SK-N-DZ (cell line): ENCODE measurements at places on chromosomes 3 and 15.

DNA sequence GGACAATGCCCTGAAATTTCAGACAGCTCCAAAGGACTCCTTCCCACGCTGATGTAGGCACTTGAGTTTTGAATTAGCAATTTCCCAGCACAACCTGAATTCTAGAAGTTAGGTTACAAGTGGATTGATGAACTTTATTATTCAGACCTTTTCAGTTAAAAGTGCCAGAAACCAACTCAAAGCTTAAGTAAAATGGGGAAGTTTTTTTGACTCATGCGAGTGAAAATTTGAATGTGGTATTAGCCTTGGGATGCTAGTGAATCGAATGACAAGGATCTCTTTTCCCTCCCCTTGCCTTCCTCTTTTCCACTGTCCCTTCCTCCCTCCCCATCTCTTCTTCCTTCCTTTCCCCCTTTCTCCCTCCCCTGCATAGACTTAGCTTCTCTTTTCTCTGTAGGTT, 295.1 kb upstream of the PROK2 start:
- no peak for DNase-seq

DNA sequence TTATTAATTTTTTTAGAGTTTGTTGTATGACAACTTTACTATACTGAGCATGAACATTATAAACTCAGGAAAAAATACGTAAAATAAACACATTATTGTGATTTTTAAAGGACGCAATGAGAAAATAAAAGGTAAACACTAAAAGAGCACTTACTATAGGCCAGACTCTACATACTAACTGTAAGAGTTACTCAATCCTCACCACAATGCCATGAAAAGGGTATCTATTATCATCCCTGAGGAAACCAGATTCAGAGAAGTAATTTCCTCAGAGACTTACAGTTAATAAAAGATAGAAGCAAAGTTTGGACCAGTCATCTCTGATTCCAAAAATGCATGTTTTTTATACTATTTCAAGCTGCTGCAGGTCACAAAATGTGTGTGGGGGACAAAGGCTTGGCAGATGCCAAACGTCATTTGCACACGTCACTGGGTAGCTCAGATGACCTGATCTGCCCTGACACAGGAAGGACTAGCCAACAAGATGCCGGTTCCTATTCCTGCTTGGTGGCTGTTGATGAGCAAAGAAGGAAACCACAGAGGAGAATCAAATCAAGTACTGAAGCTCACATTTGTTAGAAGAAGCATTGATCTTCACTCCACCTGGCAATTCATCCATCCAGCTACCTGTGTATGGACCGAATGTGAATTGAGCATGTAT, 42.3 kb downstream of the KLHL6 start:
- DNase-seq = no peak

GRCh38 chr15:25771338-25771706, 91.8 kb downstream of the ATP10A start:
- no peak for DNase-seq

DNA sequence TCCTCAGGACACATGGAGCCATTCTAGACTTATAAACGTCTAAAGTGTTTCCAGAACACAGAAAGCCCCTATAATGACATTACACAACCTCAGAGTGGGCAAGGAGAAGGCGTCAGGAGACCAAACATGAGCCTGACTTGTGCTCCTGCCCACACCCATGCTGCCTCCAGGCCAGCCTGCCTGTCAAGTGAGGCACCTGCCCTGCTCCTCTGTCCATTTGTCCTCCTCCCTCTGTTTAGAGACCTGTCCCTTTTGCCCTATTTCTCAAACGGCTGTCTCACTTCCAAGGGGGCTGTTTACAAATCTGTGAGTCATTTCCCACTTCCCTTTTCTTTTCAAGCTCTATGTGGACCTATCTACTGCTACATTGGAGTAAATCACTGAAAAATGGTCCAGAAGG, 21.0 kb downstream of the ZDHHC3 start:
- no peak for DNase-seq

DNA sequence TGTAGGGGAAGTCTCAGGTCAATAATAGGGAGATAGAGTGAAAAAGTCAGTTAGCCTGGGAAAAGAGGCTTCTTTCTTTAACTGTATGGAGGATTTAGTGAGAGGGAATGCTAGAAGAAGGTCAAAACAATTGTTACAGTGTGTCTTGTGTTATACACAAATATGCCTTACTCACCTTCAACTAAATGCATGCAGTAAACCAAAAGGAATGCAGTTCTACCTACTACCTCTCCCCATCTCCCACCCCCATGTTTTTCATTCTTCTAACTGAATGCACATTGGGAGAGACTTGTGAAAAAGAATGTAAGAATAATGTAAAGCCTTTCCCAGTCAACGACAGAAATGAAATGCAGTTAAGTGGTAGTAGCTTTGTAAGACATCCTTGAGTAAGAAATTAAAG, 33.8 kb downstream of the CCDC66 start:
- DNase-seq = no peak

DNA sequence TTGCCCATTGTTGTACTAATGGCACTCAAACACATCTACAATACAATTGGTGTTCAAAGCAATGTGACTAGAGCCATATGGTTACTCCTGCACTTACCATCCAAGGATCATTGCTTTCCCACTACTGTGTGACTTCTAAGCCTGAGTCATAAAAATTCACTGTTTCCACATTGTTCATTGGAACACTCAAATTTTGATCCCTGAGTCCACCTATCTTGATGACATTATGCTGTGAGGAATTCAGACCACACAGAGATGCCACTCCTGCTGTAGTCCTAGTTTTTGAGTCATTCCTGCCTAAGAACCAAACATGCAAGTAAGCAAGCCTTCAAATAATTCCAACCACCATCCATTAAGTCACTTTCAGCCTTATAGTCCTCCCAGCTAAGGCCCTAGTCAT, 176.2 kb downstream of the EFHB start:
- no peak for DNase-seq

DNA sequence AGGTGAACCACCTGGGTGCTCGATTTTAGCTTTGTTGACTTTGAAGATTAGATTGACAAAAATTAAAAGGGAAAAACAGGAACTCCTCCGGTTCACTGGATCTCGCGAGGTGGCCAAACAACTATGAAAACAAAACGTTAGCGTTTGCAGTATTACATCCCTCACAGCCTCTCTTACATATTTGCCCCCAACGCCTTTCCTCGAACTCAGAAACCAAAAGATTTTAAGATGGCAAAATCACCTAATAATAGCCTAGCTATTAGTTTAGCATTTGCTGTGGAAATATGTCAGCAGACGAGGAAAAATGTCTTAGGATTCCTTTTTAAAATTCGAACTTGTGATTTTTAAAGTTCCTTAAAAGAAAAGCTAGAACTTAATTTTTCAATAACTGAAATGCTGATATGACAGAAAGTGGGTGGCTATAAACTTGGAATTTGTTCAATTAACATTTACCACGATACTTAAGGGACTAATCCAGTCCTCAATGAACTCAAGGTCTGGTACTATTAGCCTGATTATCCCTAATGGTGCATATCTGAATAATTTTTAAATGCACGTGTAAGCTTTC, 491 bp upstream of the SENP7 start:
- no peak for DNase-seq

DNA sequence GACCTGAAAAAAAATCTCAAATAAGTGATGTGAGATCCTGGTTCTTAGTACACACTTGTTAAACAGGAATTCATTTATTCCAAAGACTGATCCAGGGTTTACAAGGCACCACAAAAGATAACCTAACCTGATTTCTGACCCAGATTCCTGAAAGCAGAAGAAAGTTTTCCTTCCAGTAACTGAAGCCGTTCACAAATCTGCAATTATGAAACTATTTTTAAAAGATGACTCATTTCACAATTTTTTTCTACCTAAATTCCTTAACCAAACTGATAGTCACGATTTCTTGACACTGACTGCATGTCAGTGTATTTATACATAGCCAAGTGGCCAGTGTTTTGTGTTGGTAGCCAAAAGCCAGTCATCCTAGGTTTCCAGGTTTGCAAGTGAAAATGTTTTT, 17.1 kb downstream of the SLC9A9 start:
- DNase-seq = no peak

GRCh38 chr15:43105077-43105736, 631 bp downstream of the UBR1 start:
- DNase-seq = peak; percentile 17
